Psoas muscle (tissue), 8 donors: ENCODE measurements at places on chromosomes 2 and 18. TPM values are rescaled to one million over a fixed set of nuclear protein-coding genes. Genes with fewer than 3 reads are reported as not detected.

DNA sequence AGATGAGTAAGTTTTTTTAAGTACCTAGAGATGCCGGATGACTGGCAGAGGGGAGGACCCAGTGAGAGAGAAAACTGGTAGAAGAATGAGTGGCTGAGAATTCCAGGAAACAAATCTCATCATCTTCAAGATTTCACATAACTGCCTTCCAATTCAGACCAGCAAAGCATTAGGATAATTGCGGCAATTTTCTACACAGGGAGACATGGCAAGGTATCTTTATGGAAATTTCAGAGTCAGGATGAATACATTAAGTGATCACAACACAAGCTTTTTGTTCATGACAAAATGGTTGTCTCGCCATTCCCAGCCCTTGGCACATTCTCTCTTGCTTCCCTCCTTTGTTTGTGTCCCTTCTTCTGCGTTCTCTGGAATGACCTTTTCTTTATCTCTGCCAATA lies 82.1 kb downstream of the ALK start:
- no peak for DNase-seq

DNA sequence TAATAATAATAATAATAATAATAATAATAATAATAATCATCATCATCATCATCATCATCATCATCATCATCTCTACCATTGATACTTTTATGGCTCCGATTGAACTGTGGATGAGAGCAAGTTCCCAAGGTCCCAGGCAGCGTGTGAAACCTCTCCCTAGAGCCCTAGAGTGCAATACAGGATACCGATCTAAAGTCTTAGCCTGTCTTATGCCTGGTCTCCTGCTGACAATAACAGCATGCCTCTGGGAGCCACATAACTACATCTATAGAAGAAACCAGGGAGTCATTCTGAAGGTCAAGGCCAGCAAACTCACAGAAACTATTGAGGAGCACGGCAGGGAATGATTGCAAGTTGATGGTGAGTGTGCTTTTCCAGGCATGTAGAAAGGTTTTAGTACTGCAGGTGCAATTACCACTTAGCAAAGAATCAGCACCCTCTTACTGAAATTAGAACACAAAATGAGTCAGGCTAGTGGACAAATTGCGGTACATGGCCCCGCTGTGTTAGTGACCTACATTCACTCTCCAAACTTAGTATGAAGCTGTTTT lies 457.2 kb upstream of the CDH20 start:
- no peak for DNase-seq

- no peak for DNase-seq
These were observed 70.6 kb downstream of the IRS1 start for GRCh38 chr2:226728996-226729395.

GRCh38 chr18:47389210-47389609 lies 137.8 kb upstream of the SKOR2 start:
- no peak for DNase-seq

DNA sequence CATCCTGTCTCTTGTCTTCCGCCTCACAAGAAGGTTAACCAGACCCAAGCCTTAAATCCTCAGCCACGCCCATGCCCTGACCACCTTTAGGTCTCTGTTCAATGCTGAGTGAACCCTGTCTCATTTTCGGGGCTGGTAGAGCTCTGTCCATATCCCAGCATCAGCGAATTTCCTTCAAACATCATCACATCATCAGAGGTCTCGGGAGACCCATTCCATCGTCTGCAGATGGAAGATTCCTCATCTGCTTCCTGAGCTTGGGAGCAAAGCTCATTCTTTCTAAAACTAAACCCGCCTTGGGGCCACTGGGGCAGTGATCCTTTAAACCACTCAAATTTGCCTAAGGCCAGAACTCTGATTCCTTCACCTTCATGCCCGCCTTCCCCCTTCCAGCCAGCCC lies 173.7 kb downstream of the TTC32 start:
- no peak for DNase-seq

- DNase-seq: no peak
These were observed 108.8 kb downstream of the RTN4 start for GRCh38 chr2:54941248-54941984.

DNA sequence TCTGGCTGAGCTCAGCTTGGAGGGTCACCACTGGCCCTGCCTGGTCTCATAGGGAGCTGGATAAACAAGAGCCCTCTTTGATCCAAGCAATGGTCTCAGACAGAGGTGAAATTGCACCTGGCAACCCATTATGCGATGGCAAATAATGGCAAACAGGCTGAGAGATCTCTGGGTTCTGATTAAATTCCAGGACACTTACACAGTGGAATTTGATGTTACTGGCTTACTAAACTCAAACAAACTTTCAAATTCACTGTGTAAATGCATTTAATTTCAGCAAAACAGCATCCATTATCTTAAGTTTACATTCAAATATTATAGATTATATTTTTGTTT lies 19.5 kb upstream of the STAT4 start:
- DNase-seq: no peak

DNA sequence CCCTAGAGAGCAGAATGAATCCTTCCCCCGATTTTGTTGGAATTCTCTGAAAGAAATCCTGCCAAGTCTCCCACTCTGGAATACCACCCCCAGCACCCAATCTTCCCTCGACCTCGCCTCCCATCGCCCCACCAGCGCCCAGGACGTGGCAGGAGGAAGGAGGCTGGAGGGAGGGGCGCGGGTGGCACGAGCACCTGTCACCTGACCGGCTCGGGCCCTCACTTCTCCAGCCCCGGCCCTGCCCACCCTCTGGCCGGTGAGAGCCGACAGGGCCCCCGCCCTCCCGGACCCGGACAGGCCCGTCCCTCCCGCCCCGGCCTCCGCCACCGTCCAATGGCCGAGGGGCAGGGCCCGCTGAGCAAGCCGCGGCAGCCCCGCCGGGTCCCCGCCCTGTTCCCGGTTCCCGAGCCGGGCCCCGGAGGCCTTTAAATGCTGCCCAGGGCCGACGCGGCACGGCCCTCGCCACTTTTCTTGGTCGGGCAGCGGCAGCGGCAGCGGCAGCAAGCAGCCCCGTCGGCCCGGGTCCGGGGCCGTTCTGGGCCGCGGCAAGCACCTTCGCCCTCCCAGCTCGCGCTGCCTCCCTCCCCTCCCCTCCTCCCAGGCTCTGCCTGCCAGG lies at the start of gene LGALSL:
Gene LGALSL (plus strand): TSS at position 393 of the 616 bp plus-strand sequence. CDS start 384 bp downstream, outside the sequence.
- DNase-seq: peak; percentile 81

The RAMP1 gene
- polyA plus RNA-seq: 367 TPM

The POLR1A gene
- polyA plus RNA-seq: 6.1 TPM
